Fibroblast of villous mesenchyme (primary cell): ENCODE measurements at places on chromosomes 1 and 21. TPM values are rescaled to one million over a fixed set of nuclear protein-coding genes. Genes with fewer than 3 reads are reported as not detected.

- DNase-seq, result no peak
Observed at GRCh38 chr1:184889166-184889565, 85.1 kb downstream of the NIBAN1 start.

The OBSCN gene
- 13.0 and 14.5 TPM in 2 replicates for total RNA-seq

- peak; percentile 73 for DNase-seq
Observed at GRCh38 chr1:40936931-40937339, 42.6 kb upstream of the CTPS1 start.

- no peak for DNase-seq
Observed at GRCh38 chr1:147492207-147492606, 49.1 kb upstream of the BCL9 start.

DNA sequence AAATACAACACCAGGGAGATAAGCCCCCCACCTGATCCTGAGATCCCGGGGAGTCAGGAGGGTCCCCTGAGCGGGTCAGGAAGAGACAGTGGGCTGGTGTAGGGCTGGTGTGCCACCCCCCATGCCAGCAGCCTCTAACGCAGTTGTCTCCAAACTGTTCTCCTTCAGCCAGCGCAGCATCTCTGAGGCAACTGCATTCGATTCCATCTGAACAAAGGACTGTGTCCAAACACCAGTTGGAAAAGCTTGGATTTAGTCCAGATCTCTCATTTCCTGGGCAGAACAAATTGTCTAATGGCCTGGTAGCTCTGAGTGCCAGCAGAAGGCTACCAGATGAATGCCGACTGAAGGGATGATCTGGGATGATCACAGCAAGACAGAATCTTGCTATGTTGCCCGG, 44.1 kb upstream of the EIF4G3 start:
- DNase-seq, result no peak

DNA sequence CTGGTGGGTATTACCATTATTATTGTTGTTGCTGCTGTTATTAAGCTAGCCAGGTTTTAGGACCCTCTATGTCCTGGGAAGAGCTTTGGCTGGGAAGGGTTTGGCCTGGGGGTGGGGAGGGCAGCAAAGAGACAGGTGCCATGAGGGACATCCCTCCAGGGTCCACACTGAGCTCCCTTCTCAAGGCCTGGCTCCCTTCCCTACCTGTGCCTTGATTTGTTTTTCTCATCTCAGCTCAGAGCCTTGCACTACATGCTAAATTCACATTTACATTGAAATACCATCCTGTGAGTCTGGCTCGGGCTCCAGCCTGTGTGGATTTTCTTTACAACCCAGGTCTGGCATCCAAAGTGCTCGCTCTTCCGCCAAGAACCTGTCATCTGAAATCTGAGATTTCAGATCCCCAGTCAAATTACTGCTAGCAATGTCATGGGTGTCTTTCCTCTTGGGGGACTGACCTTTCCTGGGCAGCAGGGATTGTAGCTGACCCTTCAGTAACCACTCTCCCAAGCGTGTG, 536.3 kb downstream of the PTPRU start:
- DNase-seq, result no peak

DNA sequence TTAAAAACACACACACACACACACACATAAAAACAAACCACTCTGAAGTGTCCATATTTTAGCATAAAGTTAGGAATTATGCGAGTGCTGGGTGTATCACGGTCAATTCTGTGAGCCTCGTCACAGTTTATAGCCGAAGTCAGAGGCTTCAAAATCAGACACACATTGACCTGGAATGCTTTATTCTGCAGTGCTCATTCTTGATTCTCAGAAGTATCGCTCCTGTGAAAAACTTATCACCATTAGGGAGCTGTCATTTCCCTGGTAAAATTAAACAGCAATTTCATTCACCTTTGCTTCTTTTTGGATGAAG, 8.7 kb upstream of the IRF2BP2 start:
- no peak for DNase-seq

DNA sequence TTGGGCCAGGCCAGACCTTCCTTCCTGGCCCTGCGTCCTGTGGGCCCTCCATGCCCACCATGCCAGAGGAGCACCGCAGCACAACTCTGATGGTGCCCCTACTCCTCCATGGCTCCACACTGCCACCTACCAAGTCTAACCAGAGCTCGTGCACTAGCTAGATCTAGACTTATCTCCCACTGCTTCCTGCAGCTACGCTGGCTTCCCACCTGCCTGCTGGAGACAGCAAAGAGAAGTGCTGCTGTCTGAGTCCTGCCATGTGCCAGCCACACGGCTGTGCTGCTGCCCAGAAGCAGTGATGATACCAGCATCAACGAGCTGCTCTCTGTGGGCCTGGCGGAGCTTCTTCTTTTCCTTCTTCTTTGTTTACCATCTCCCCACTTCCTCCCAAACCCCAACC, 4.5 kb downstream of the GUCA2B start:
- DNase-seq, result no peak
